ENCODE measurements at places on chromosomes 3 and 15. TPM values are rescaled to one million over a fixed set of nuclear protein-coding genes. Genes with fewer than 3 reads are reported as not detected.

DNA sequence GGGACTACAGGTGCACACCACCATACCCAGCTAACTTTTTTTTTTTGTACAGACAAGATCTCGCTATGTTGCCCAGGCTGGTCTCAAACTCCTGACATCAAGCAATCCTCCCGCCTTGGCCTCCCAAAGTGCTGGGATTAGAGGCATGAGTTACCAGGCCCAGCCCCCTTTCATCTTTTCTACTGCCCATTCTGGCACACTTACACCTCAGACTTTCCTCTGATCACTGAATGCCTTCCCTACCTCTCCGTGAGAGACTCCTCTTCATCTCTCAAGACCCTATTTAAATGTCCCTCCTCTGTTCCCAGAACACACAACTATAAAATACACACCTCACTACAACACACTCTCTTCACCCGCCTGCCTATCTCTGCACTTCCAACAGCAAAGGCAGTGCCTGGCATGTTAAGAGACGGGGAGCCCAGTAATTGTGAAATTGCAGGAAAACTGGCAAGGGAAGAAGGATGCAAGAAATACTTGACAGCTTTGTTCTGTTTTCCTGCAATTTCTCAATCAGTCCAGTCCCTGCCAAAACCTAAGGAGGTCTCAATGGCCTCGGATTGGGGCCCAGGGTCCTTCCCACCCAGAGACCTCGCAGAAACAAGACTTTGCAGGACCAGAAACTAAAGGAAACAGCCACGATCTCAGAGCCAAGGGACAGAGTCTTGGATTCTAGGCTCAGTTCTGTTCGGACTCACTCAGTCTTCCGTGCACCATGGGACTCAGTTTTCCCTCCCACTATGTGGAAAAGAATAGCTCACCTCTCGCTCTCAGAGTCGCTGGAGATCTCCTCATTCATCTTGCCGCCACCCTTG, 849 bp downstream of the RRP9 start:
- DNase-seq: no peak

The RASGRP1 gene
- polyA plus RNA-seq: 13.0 TPM

- no peak for DNase-seq
Measured at GRCh38 chr3:128354788-128355542, 111.7 kb downstream of the DNAJB8 start.

DNA sequence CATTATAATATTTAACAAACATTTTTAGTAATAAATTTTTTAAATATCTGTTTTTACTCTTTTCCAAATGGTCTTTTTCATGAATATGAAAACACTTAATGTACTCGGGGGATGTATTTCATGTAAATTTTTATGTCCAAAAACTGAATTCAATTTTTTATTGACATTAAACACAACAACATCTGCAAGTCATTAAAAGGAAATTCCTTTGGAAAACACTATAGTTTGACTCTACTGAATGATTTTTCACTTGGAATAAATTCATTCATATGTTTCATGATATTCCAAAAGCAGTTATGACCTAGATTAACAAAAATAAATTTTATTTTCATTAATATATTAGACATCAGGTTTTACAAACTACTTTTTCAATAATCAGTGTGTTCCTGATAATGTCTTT, 239.8 kb upstream of the AGTR1 start:
- no peak for DNase-seq

GRCh38 chr15:76204109-76204845, 107.0 kb downstream of the ETFA start:
- no peak for DNase-seq

- DNase-seq: peak; percentile 5
Measured at GRCh38 chr3:70358978-70359580, 46.6 kb upstream of the MDFIC2 start.

- DNase-seq: no peak
Measured at GRCh38 chr3:164004205-164004604, 1074.1 kb downstream of the SI start.

The CTDSPL2 gene
- 63.3 TPM for polyA plus RNA-seq

DNA sequence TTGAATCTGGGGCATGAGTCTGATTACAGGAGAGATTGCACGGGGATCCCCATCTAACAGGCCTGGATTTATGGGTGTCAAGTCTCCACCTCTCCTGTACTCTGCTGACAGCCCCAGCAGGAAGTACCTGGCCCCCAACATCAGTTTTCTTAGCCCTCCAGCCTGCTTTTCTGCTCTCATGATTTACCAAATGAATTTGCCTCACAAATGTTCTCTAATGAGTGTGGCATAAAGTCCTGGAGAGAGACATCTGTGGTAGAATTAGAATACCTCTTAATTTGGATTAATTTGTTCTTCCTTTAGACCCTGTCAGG, 60.1 kb downstream of the FNDC3B start:
- no peak for DNase-seq

The TMEM266 gene
- polyA plus RNA-seq: 12.0 TPM

GRCh38 chr3:52328536-52329080, 12.5 kb downstream of the DNAH1 start:
- no peak for DNase-seq

DNA sequence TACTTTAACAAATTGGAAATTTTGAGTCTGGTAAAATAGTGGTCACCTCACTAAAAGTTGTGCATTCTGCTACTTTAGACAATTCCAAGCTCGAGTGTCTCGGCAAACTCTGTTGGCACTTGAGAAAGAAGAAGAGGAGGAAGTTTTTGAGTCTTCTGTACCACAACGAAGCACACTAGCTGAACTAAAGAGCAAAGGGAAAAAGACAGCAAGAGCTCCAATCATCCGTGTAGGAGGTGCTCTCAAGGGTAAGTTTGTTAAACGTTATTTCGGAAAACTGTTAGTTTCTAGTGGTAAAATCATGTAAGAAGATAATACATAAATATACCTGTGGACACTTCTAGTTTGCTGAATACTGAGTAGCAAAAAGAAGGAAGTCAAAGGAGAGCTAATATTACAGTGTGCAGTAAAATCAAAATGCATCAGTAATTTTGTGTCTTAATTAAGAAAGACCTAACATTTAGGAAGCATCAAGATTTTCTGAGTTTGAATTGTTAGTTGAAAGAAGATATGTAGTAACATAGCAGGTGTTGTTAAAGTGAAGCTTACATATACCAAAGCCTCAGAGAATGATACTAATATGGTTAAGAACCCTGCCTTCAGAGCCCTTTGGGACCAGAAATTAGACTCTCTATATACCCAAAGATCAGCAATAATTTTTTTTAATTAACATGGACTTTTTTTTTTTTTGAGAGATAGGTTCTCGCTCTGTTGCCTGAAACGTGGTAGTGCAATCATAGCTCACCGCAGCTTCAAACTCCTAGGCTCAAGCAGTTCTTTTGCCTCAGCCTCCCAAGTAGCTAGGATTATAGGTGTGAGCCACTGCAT, 23.0 kb downstream of the BUB1B start:
- DNase-seq: no peak

- DNase-seq: no peak
Measured at GRCh38 chr15:92452143-92452542, 58.5 kb downstream of the ST8SIA2 start.

The MESP2 gene
- 0.47 TPM for polyA plus RNA-seq

DNA sequence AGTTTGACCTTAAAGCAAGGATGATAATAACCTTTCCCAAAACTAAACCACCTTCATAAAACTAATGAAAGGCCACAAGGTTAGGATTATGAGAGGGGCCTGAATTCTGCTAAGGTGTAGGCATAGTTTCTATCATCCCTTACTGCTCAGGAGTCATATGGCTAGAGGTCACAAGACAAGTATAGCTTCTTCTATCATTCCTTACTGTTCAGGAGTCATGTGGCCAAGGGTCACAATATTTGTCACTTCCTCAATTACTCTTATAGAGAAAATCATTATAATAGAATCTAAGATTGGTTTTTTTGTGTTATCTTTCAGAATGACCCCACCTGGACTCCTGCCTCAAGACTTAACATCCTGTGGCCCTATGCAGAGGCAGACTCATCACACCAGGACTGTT, 36.6 kb downstream of the HERC1 start:
- DNase-seq: no peak

DNA sequence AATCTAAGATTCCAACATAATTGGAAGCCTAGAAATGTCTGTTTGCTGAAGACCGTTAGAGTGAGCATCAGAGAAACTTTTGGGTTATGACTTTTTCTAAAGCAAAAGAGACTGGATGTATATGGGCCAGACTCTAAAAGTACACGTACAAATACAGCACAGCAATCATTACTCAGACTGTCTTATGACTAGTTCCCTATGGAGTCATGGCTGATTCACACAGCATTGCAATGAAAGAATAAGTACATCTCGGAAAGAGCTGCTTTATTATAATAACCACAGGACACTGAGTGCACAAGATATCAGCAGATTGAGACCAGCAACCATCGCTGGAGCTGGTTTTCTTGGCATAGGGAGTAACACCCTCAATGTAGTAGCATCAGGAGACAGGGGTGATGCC, 618.6 kb downstream of the NLGN1 start:
- no peak for DNase-seq

DNA sequence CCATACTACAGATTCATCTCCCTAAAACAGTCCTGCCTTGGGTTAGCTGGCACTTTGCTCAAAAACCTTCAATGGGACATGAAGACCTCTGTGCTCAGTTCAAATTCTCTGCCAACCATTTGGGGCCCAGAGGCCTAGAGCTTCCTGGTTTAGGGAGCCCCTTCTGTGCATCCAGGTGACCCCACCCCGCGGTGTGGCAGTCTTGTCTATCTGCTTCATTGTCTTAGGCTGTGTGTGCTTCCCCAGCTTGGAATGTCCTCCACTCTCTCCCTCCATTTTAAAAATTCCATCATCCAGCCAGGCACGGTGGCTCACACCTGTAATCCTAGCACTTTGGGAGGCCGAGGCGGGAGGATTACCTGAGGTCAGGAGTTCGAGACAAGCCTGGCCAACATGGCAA, 99.0 kb upstream of the NEO1 start:
- DNase-seq: no peak

- no peak for DNase-seq
Measured at GRCh38 chr15:67924359-67924974, 84.6 kb upstream of the RNU6-1 start.

DNA sequence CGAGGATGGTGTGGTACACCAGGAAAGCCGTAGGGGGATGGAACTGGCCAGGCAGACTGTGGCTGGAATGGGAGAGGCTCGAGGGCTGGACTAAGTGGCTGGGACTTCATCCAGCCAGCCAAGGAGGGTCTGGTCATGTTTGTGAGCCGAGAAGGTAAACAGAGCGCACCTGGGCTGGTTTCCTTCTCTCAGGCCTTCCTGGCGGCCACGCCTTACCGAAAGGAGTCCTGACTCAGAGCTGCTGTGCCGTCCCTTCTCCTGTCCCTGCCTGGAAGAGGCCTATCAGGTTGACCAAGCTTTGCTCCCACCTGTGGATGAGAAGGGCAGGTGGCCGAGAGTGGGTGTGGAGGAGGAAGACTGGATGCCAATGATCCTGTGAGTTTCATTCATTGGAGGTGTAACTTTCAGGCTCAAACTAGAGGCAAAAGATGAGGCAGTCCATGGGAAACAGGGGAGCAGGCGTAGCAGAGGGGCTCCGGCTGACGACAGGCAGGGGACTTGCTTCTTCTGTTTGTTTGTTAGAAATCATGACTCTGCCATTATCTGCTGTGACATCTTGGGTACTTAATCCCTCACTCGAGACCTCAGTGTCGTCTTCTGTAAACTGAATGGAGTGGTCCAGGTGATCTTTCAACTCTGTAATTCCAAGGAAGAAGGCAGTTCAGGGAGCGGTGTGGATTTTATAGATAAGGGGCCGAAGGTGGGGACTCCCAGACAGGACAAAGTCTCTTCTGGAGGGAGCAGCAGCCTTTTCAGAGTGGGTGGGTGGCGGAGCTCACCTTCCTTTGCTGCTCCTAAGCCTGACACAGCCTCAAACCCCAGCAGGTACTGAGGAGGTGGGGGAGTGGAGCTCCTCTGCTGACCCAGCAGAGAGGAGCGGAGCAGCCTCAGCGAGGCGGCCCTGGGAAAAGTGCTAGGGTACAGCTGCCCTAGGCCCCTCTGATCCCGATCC, 71.8 kb upstream of the GATM start:
- no peak for DNase-seq

DNA sequence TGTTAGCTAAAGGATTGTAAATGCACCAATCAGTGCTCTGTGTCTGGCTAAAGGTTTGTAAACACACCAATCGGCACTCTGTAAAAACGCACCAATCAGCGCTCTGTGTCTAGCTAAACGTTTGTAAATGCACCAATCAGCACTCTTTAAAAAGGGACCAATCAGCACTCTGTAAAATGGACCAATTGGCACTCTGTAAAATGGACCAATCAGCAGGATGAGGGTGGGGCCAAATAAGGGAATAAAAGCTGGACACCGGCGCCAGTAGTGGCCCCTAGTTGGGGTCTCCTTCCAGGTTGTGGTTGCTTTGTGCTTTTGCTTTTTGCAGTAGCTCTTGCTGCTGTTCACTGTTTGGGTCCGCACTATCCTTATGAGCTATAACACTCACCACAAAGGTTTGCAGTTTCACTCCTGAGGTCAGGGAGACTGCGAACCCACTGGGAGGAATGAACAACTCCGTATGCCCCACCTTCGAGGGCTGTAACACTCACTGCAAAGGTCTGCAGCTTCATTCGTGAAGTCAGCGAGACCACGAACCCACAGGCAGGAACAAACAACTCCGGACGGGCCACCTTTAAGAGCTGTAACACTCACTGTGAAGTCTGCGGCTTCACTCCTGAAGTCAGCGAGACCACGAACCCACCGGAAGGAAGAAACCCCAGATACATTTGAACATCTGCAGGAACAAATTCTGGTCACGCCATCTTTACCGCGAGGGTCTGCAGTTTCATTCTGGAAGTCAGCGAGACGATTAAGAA, 1.1 kb upstream of the SUCLG2 start:
- no peak for DNase-seq

The XCR1 gene
- polyA plus RNA-seq: 0.16 TPM

The GATA2 gene
- 45.5 TPM for polyA plus RNA-seq

- DNase-seq: no peak
Measured at GRCh38 chr3:65836047-65836446, 202.7 kb downstream of the MAGI1 start.

DNA sequence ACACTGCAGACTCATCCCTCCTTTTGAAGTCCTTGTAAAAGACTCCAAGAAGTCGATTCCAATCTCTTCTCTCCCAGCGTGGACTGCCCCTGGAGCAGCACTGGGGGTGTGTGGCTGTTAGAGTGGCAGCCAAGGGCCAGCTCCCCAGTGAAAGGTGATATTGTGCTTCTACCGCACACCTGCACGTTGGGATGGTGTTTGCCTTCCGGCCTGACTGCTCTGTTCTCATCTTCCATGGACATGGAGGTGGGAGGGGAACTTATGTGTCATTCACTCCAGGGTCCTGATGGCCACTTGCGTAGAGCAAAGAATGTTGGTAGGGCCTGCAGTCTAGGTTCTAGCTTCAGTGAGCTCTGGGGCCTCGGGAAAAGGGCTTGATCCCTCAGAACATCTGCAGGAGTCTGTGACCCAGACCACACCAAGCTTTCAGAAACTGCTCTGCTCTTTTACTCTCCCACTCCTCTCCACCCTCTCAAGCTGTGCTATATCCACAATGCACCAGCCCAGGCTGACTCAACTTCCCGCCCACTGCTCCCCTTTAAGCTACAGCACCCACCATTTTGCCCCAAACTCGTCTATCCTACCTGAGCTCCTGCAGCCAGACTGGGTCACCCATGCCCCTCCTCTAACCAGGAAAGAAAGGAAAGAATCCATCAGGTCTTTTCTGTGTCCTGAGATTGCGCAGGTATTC, 31.3 kb downstream of the LIPC start:
- DNase-seq: no peak

All from left renal cortex interstitium (tissue), 4 donors.